ENCODE measurements at places on chromosomes 1 and 21.

GRCh38 chr1:112975336-112975735, 19.3 kb upstream of the SLC16A1 start:
- no peak for DNase-seq

DNA sequence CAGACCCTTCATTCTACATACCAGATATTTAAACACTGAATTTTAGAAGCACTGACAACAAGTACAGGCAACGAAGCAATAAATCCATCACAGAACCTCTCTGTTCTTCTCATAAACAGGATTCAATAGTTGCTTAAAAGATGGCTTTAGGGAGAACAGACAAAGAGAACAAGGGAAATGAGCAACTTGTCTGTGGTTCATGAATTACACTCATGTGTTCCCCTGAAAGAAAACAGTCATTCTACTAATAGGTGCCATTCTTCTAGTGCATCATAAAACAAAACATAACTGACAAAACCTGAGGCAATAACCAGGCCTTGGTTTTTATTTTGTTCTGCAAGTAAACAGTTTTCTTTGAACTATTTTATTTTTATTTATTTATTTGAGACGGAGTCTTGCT, 6.8 kb downstream of the GNL2 start:
- DNase-seq, result no peak

DNA sequence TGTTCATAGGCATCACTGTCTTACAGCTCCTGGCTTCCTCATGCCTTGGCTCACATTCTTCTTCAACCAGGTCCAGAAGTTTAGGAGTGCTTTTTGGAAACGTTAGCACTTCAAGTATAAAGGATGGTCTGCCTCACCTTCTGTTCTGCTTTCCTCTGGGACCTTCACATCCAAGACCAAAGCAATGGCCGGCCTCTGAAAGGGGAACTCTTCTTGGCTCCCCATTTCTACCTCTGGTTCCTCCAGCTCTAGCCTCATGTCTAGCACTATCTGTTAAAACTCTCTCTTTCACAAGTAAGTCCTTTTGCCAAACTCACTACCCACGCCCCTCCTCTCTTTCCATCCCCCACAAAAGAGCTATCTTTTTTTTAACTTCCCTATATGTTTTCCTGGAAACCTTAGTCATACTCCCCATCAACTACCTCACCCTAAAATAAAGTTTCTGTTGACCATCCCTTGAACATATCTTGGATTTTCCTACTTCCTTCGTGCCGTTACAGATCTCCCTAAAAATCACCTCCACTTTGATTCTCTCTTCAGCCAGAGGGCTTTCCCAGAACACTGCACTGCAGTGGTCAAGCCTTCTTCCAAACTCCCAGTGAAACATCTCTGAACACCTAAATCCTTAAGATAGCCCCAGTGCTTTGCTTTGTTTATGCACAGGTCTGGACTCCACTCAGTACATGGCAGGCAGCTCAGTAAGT, 7.9 kb downstream of the SORT1 start:
- no peak for DNase-seq

DNA sequence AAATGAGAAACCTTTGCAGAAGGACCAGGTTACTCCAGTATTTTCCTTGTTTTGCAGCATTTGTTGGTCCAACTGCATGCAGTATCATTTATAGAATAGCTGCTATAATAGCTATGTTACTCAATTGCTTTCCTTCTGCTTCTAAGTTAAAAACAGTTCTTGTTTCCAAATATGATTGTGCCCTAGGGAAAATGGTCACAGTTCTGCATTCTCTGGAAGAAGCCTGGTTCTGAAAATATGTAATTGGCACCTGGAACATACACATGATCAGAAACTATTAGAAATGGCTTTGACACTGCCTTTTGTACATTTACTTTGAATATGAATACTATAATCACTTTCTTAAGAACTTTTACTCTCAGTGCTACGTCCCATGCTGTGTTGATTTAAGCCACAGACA, 33.6 kb downstream of the HENMT1 start:
- DNase-seq, result no peak

- no peak for DNase-seq
These were observed 17.3 kb upstream of the TSPEAR start for GRCh38 chr21:44728716-44729115.

DNA sequence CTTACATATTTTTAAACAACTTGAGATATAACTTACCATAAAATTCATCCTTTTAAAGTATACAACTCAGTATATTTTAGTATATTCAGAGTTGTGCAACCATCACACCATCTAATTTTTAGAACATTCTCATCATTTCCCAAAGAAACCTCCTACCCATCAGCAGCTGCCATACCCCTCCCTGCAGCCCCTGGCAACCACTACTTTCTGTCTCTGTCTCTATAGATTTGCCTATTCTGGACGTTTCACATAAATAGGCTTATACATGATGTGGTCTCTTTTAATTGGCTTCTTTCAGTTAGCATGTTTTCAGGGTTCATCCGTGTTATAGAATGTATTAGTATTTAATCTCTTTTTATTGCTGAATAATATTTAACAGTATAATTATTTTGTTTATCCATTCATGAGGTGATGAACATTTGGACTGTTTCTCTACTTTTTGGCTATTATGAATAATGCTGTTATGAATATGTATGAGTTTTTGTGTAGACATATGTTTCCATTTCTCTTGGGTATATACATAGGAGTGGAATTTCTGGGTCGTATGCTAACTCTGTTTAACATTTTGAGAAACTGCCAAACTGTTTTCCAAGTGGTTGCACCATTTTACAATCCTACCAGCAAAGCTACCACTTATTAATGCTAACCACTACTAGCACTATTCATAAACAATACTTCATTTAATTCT, 29.5 kb downstream of the WDR26 start:
- DNase-seq, result no peak

DNA sequence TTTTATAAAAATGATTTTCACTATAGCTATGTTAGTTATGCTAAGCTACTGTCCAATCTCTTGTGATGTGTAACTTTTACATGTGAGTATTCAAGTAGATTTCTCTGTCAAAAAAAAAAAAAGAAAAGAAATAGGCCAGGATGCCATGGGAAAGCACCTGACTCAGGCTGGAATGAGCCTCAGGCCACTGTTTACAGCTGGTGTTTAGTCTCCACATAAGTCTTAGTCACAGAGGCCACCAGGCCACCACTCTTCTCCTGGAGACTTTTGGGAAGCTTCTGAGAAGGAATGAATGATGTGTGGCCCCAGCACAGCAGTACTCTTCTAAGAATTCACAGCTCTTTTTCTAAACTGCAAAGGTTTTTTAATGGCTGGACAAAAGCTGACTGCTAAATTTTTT, 48.9 kb downstream of the CHML start:
- DNase-seq, result no peak

DNA sequence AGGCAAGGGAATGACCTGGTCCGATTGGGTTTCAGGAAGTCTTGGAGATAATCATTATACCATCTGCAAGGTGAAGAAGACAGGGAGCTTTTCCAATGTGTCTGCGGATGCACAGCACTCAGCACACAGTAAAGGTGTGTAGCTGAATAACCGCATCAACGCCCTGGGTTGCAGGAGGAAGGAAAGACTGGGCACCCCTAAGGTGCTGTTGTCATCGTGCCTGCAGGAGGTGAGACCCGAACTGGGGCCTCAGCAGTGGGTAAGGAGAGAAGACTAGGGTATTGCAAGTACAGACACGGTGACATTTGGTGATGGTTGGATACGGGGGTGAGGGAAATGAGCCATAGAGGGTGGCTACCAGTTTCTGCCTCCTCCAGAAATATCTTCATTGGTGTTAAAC, 1.1 kb upstream of the TRIM62 start:
- DNase-seq, result no peak

DNA sequence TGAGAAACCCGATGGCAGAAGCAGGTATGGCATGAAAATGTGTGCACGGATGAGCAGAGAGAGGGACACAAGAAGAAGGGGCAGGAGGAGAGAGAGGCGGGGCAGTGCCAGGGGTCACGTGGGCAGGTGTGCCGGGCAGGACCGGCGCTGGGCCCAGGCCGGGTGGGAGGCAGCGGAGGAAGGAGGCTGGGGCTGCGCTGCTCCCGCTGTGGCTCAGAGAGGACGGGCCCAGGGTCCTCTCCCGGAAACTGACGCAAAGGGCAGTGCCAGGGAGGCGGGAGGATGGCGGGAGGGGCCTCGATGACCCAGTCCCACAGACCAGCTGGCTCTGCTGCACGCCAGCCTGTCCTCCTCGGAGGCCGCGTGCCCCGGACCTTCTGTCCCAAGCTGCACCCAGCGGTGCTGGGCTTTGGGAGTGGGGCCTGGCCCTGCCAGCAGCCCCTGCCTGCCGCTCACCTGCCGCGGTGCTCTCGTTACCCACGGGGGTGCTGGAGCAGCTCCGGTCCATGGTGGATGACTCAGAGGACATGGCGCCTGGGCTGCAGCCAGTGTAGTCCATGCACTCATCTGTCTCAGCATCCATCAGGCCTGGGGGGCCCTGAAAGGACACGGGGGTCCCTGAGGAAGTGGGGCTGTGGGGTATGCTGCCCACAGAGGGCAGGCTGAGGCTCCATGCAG, 153.9 kb downstream of the CASZ1 start:
- no peak for DNase-seq

DNA sequence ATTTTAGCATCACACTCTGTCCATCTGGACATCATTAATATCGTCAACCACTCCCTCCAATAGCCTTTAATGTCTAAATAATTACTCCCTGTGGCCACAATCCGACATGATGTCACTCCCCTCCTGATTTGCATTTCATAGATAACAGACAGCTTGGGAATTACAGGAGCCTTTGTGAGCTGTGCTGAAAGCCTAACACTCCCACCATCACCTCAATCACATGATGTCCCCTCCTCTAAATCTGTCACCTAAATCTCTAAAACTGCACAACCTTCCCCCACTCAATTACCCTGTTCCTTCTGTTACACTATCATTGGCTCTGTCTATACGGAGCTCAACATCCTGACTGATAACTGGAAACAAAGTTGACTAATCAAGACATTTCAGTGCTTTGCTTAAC, 14.3 kb downstream of the NHLH2 start:
- DNase-seq, result no peak

DNA sequence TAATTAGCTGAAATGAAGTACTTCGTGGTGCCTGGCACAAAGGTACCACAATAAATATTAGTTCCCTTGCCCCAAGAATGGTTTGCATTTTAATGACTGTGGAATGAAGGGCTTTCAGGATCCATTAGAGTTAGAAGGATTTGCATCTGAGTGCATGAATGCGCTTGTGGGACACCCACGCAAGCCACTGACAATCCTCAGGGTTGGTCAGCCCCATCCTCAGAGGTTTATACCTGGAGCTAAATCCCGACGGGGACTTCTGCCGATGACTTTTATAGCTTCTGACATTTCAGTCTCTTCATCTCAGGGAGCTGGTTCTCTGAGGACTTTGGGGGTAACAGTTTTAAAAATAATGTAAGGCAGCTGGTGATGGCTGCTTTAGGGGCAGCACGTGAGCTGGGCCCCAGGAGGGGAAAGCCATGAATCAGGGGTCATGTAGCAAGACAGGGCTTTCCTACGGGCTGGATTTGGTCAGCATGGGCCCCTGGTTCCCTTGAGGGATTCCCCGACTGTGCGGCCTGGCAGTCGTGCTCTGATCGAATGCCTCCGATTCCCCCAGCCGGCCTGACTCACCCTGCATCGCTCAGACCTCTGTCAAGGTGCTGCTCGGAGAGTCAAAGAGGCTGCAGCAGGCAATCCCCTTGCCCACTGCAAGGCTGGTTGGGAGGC, 20.8 kb upstream of the IL10 start:
- DNase-seq, result no peak

DNA sequence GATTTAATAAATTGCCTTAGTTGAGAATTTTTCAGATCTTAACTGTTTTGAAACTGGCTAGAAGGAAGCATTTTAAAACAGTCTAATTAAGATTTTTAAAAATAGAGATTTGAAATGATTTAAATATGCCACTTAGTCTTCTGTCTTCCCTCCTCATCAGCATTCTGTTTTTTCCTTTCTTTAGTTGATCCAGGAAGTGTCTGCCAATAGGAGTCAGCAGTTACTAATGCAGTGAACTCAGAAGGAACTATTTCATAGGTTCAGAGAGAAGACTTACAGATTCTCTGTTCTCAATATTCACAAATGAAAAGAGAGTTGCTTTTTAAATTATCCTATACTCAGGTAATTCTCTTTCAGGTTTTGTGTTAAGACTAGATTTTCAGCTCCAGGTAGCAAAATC, 84.5 kb downstream of the RPS6KC1 start:
- no peak for DNase-seq

- DNase-seq, result no peak
These were observed 185.0 kb downstream of the KCNK2 start for GRCh38 chr1:215267495-215267894.

DNA sequence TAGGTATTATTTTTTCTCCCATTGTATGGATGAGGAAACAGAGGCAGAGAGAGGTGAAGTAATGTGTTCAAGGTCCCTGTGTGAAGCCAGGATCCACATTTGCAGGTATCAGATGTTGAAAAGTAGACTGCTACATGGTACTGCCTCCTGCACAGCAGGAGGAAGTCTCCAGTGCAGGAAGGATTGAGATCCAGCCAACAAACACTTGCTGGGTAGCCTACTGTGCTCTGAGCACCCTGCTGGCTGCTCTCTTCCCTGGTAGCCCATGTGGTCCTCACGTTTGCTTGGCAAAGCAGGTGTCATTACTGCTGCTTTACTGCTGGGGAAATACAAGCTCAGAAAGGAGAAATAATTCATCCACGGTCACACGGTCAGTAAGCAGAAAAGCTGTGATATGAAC, 21.3 kb upstream of the GRIK3 start:
- DNase-seq, result no peak

DNA sequence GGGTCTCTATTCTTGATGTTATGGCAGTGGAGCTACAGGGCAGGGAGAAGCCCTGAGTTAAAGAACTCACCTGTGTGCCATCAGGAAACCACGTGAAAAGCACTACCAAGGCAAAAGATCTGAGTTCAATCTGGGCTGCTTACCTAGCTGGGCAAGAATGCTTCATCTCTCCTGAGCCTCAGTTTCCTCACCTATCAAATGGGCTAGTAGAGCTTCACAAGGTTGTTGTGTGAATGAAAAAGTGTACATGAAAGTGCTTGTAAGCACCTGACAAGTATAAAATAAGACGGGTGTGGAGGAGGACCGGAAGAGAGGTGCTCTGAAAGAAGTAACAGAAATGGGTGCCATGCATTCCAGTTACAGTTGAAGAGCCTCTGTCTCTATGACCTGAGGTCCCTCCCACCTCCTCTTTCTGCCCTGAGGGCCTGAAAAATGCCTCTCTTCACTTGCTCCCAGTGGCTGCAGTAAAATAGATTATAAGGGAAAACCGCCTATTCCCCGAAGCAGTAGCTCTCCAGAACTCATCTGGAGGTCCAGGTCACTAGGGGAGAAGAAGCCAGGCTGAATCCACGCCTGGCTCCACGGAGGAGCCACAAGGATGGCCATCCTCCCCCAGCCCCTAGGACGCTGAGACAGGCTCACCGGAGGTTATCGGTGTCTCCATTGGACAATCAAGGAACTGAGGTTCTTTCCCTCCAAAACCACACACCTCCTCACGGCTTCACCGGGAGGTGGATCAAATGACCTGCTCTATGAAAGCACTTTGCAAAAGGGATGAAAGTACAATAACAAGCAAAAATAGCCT, 1.4 kb downstream of the GPR161 start:
- no peak for DNase-seq

- no peak for DNase-seq
These were observed 135.8 kb downstream of the VAV3 start for GRCh38 chr1:107829036-107829770.

GRCh38 chr1:156660752-156661112, 16.5 kb downstream of the NES start:
- DNase-seq, result no peak

GRCh38 chr1:54754486-54755285, 9.6 kb downstream of the PARS2 start:
- no peak for DNase-seq

GRCh38 chr1:7208647-7209180, 423.5 kb downstream of the CAMTA1 start:
- no peak for DNase-seq

All from dorsolateral prefrontal cortex (tissue), 122 donors.